ENCODE measurements at places on chromosomes 16 and 17. TPM values are rescaled to one million over a fixed set of nuclear protein-coding genes. Genes with fewer than 3 reads are reported as not detected.

GRCh38 chr16:22665048-22665797, 148.7 kb upstream of the HS3ST2 start:
- no peaks in the 10 kb centered on the region for H3K4me1 ChIP-seq
- no peaks in the 10 kb centered on the region for H3K36me3 ChIP-seq
- H3K4me3 ChIP-seq, result no peak overlapping the region
- H3K27me3 ChIP-seq, result no peaks in the 10 kb centered on the region
- DNase-seq, result no peak
- no peak overlapping the region for H3K27ac ChIP-seq

RPTOR gene
- 53.5 TPM for total RNA-seq

CCL1 gene
- total RNA-seq, result not detected

- H3K27ac ChIP-seq, result no peak overlapping the region
- H3K4me3 ChIP-seq, result no peak overlapping the region
- peaks cover 7% of the 10 kb centered on the region for H3K36me3 ChIP-seq
- peaks cover 10% of the 10 kb centered on the region for H3K4me1 ChIP-seq
- H3K27me3 ChIP-seq, result no peaks in the 10 kb centered on the region
These were observed 70.2 kb downstream of the PARN start for GRCh38 chr16:14559809-14560241.

- no peak overlapping the region for H3K4me3 ChIP-seq
- no peak overlapping the region for H3K27ac ChIP-seq
- H3K27me3 ChIP-seq, result no peaks in the 10 kb centered on the region
- H3K36me3 ChIP-seq, result 0 out of 2 replicates have a peak, but pooled peaks cover 4% of the 10 kb centered on the region
- peaks cover 13% of the 10 kb centered on the region for H3K4me1 ChIP-seq
- DNase-seq, result no peak
These were observed 57.9 kb downstream of the ADCY9 start for GRCh38 chr16:4058386-4058785.

IGFALS gene
- 0.18 TPM for total RNA-seq

GRCh38 chr16:65786916-65787315, 579.6 kb upstream of the CDH5 start:
- no peaks in the 10 kb centered on the region for H3K36me3 ChIP-seq
- peaks cover 21% of the 10 kb centered on the region for H3K27me3 ChIP-seq
- H3K4me1 ChIP-seq, result no peaks in the 10 kb centered on the region
- H3K4me3 ChIP-seq, result no peak overlapping the region
- no peak for DNase-seq

Measured in PC-9 (cell line).